Cortex of kidney (tissue), 1 donor: ENCODE measurements at places on chromosomes 2 and 18.

GRCh38 chr2:9071032-9071431, 67.5 kb upstream of the MBOAT2 start:
- DNase-seq = no peak

- no peak for DNase-seq
Observed at GRCh38 chr18:10939822-10940221, 209.5 kb downstream of the PIEZO2 start.

DNA sequence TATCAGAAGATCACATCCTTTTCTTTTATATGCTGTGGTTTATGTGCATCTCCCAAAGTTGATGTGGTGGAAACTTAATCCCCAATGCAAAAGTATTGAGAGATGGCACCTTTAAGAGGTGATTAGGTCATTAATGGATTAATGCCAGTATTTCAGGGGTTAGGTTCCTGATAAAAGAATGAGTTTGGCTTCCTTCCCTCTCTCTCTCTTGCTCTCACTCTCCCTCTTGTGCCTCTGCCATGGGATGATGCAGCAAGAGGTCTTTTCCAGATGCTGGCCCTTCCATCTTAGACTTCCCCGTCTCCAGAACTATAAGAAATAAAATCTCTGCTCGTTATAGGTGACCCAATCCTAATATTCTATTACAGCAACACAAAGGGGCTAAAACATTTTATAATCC, 85.0 kb downstream of the TTC27 start:
- no peak for DNase-seq

GRCh38 chr2:68751397-68752339, 17.1 kb downstream of the ARHGAP25 start:
- DNase-seq = no peak

DNA sequence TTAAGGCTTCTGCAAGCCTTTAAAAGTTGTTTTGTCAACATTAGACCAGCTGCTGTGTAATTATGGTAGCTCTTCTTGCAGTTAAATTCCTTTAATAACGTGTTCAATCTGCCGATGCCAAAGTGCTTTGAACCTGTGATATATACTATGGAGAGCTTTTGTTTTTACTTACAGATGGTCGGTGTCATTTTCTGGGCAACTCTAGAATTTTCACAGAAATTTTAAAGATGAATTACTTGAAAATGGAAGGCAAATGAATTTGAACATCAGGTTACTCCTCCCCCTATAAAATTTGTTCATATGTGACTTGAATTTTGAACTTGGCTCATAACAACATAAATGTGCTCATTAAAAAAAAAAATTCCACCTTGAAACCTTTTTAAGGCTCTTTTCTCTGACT, 23.0 kb downstream of the LYPD6 start:
- no peak for DNase-seq

- no peak for DNase-seq
Observed at GRCh38 chr2:74779265-74779558, 54.7 kb upstream of the HK2 start.

GRCh38 chr2:129798626-129799025, 180.8 kb upstream of the RAB6C start:
- no peak for DNase-seq

DNA sequence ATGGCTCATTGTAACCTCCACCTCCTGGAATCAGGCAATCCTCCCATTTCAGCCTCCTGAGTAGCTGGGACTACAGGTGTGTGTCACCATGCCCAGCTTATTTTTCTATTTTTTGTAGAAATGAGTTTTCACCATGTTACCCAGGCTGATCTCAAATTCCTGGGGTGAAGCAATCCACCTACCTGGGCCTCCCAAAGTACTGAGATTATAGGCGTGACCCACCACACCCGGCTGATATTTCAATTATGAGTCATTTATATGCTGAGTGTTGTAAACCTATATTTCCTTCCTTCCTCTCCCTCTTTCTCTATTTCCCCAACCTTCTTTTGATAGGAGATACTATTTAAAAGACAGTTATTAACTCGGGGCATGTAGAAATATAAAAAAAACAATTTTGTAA, 469.6 kb upstream of the ID2 start:
- DNase-seq = no peak

DNA sequence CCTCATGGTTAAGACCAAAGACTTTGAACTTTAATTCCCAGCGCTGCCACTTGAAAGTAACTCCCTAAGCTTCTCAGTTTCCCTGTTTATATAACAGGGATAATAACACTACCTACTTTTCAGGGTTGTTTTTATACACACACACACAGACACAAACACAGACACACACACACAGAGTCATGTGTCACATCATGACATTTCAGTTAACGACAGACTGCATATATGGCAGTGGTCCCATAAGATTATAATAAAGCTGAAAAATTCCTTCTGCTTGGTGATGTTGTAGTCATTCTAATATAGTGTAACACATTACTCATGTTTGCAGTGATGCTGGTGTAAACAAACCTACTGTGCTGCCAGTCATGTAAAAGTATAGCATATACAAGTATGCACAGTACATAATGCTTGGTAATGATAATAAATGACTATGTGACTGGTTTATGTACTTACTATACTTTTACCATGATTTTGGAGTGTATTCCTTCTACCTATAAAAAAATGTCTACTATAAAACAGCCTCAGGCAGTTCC, 89.2 kb upstream of the ITGA4 start:
- DNase-seq = no peak

DNA sequence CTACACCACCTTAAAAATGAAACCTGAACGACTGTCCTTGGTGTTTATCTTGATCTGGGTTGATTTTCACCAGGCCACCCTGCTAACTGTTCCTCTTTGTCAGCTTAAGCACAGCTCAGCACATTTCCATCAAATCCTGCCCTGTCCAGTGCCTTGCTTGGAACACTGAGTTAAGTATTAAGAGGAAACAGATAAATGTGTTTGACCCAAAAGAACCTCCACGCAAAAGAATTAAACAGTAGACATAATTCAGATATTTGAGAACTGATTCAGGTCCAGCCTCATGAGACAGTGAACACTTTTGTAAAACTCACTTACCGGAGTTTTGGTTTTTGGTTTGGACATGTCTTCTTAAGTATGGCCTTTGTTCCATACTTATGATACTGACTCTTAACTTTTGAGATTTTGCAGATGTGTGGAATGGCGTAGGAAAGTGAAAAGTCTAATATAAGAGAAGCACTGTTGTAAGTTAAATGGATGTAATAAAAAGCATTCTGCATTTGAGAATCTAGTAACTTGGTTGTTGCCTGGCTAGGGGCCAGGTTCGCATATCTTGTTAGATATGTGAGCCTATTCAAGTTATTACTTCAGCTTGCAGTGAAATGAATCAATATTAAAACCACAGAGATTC, 88.9 kb upstream of the SERPINE2 start:
- DNase-seq = no peak

DNA sequence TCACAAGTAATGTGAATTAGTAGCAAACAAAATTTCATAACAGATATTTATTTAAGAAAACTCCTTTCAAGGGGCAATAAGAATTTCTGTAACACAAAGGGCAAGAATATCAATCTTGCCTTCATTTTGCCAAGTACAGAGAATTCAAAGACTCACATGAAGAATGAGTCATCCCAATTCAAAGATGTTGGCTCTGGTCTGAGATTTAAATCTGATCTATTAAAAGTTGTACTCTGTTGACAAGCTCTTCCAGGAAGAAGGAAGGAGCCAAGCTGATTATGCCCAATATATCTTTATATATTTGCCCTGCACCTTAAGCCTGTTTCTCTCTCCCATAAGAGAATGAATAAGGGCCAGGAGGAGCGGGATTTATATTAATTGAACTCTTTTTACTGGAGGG, 55.9 kb upstream of the RPE start:
- DNase-seq = no peak

GRCh38 chr2:112959109-112959812, 18.5 kb upstream of the IL36G start:
- DNase-seq = no peak

GRCh38 chr2:106192752-106193689, 1.1 kb downstream of the UXS1 start:
- no peak for DNase-seq

- DNase-seq = no peak
Observed at GRCh38 chr2:44120428-44120827, 48.2 kb upstream of the PPM1B start.

DNA sequence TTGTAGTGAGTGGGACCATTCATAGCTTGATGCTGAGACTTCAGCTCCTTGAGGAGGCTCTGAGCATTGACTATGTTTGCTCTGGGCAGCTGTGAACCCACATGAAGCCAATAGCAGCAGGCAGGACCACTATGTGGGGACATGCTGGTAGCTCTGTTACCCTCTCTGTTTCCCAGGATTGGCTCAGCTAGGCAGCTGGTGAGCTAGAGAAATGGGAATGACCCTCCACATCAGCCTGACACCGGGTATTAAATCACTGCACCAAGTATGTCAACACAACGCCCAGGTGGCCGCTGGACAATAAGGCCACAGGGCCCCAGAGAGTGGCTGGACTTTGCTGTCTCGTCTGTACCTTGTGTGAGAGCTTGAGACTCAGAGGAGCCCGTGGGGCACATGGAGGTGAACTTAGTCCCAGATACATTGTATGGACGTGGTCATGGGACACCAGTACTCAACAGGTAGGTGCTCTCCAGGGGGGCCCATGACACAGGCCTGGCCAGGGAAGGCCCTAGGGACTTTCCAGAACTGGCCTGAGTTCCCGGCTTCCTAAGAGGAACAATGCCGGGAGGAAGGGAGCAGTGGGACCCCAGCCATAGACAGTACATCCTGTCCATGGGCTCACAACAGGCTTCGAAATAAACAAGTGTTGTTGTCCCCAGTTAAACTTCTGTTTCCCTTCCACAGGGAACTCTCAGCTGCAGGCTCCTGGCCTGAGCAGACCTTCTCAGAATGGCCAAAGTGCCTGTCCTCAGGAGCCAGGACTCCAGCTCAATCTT, 35.2 kb downstream of the HS1BP3 start:
- DNase-seq = no peak

DNA sequence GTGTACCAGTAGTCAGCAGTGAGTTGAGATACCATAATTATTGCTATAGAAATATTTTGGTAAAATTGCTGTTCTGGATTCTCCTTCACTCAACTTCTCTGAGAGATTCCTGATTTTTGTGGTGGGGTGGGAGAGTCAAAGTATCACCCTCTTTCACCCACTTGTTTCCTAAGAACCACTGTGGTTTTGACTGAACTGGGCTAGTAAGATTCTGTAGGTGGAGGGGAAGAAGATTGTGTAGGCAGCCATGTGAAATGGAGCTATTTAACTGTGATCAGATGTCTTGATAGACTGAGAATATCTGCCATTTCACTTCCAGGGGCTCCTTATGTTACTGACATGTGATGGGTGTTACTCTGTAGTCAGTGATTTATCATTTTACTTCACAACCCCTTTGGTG, 45.3 kb downstream of the BIRC6 start:
- DNase-seq = no peak

GRCh38 chr2:121710470-121711170, 26.1 kb downstream of the NIFK start:
- no peak for DNase-seq

DNA sequence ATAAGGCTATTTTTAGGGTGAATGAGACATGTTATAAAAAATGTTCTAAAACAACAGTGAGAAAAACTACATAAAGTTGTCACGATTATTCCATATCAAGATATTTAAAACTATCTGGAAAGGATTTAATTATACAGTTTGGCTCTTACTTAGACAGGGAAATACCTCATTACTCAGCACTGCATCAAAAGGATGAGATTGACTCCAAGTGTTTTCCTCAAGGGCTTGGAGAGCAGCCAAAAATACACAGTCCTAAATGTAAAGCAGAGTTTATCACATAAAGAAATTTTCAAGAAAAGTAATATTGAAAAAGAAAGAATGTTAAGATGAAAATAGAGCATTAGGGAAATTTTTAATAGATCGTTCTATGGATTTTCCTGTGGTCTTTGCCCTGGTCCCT, 285.5 kb upstream of the NETO1 start:
- no peak for DNase-seq

- no peak for DNase-seq
Observed at GRCh38 chr2:181563101-181563692, 93.7 kb downstream of the CERKL start.

DNA sequence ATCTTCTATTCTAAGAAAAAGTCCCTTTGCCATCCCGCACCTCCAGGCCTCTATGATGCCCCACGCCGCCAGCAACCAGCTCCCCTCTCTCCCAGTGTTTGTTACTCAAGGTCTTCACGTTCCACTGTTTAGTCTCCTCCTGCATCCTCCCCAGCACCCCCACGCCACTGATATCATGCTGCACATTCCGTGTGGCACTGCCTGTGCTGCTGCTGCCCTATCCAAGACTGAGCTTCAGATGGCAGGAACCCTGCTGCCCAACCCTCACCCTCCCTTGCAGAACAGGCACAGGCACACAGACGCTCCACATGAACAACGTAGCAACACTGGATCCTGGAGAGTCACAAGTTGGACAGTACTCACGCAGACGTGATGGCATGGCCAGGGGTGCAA, 35.3 kb downstream of the MYO5B start:
- no peak for DNase-seq

DNA sequence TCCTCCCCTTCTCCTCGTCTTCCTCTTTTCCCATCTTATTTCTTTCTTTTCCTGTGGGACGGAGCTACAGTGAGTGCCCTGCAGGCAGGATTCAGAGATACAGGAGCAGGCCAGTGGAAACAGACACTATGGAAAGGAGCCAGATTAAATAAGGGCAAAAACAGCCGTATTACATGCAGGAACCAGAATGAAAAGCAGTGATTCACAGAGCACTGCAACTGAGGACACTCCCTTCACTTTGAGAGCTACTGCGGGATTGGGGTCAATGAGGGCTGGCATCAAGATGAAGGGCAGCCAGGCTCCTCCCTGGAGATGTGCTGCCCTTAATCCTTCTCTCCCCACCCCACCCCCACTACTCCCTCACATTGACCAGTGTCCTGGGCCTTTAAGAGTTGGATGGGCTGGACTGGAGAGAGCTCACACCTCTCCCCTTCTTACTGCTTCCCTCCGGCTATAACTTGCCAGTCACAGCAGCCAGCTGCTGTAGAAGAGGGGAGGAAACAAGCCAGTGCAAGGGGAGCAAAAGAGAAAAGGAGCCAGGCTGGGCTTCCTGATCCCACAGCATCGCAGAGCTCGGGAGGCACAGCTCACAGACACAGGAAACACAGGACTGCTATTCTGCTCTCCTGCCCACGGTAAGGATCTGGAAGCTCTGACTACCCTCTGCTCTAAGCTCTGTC, at the start of gene PLCD4:
Gene PLCD4 (plus strand): TSS at position 464 of the 680 bp plus-strand sequence. CDS start 7,841 bp downstream, outside the sequence.
- DNase-seq = no peak

- no peak for DNase-seq
Observed at GRCh38 chr2:219461047-219461514, 26.4 kb downstream of the SPEG start.

DNA sequence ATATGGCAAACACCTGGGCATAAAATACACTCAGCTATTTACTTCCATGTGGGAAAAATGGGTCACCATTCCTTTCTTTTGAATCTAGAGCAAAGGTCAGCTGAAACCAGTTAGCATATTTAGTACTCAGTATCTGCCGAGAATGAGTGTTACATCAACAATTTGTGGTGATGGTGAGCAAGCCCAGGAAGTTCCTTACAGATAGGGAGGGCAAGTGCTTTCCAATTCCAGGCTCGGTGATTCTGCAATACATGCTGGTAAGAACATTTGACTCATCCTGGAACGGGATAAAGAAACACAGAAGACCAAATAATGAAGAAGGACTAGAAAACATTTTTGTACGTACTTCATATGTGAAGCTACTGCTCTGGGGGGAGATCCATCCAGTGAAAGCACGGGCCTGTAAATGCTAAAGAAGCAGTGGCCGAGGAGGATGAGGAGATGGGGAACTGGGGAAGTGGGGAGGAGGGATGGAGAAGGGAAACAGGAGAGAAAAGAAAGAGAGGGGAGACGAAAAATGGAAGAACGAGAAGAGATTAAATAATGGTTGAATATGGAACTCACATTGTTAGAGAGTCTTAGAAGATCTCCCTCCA, 251.9 kb downstream of the TTC32 start:
- DNase-seq = no peak
